ENCODE measurements at places on chromosomes 1 and 21. TPM values are rescaled to one million over a fixed set of nuclear protein-coding genes. Genes with fewer than 3 reads are reported as not detected.

GRCh38 chr1:64061430-64062104 lies 141.9 kb upstream of the UBE2U start:
- H3K4me3 ChIP-seq, result no peak overlapping the region
- no peaks in the 10 kb centered on the region for H3K36me3 ChIP-seq

DNA sequence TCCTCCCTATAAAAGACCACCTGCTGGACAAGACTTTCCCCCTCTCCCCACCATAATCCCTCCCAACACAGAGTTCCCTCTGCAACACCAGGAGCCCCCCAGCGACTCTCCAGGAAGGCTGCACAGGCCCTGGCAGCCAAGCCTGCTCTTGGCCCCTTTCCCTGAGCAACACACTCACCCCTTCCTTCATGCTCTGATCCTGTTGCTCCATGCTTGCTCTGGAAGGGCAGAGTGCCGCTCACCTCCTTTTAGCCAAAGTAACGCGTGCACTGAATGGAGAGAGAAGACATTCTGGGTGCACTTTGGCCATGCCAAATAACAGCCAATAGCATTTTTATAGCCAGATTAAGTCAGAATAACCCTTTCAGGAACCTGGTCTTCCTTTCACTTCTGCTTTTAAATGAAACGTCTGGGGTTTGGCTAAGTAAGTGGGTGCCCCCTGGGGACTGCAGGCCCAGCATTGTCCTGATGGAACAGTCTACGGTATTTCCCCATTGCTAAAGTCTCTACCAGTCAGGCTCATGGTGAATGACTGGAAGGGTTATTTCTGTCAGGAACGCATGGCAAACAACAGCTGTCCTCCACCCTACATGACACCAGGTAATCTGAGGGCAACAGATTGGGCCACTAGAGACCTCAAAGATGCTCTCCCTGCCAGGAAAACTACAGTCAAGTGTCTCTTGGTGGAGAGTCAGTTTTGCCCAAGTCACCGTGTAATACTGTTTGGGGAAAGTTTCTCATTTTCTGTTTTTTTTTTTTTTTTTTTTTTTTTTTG lies at the start of gene SLC2A5:
Gene SLC2A5 (minus strand): TSS at position 310 of the 775 bp plus-strand sequence. CDS start 99 bp downstream, at position 211.
- H3K4me3 ChIP-seq, result no peak within 1 kb of the TSS
- no peaks in the 10 kb centered on the region for H3K4me1 ChIP-seq
- H3K27ac ChIP-seq, result no peak within 1 kb of the TSS
- no peaks in the 10 kb centered on the region for H3K27me3 ChIP-seq

DNA sequence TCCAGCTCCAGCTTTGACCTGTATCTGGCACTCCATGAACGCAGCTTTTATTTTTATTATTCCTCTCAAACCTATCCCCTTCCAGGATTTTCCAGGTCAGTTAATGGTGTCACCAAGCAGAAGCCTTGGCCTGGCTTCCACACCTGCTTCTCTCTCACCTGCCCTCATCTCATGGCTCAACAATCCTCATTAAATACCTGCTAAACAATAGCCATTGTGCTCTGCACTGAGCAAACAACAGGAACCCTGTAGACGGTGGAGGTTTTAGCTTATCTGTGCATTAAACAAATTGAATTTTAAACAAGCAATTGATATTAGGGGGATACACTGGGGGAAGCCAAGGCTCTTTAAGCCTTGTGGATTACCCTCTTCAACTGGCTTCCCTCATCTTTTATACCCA lies 15.3 kb downstream of the PYCR2 start:
- no peaks in the 10 kb centered on the region for H3K36me3 ChIP-seq
- no peak overlapping the region for H3K27ac ChIP-seq
- H3K4me3 ChIP-seq, result no peak overlapping the region
- peaks cover 5% of the 10 kb centered on the region for H3K4me1 ChIP-seq

FAM151A gene
- total RNA-seq, result 0.12 TPM

RSPO1 gene
- not detected for total RNA-seq

DNA sequence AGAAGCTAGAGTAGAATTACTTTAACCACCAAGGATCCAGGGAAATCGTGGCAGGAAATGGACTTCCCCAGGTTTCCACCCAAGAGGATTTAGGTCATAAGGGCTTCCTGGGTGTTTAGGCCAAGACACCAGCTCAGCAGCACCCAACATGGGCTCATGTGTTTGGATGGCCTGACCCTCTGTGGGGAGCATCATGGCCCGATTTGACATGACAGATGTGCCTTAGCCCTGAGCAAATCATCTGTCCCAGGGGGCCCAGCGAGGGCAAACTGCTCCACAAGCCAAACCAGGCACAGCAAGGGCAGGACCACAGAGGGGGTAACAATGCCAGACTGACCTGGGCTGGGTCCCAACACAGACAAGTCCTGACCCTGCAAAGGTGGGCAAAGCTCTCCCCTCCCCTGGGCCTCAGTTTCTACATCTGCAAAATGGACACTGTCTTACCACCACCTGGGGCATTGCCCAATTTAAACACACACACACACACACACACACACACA lies 232.8 kb downstream of the MATN1 start:
- no peaks in the 10 kb centered on the region for H3K36me3 ChIP-seq
- H3K4me1 ChIP-seq, result no peaks in the 10 kb centered on the region
- no peaks in the 10 kb centered on the region for H3K27me3 ChIP-seq
- no peak overlapping the region for H3K4me3 ChIP-seq
- H3K27ac ChIP-seq, result no peak overlapping the region
- DNase-seq, result no peak

DNA sequence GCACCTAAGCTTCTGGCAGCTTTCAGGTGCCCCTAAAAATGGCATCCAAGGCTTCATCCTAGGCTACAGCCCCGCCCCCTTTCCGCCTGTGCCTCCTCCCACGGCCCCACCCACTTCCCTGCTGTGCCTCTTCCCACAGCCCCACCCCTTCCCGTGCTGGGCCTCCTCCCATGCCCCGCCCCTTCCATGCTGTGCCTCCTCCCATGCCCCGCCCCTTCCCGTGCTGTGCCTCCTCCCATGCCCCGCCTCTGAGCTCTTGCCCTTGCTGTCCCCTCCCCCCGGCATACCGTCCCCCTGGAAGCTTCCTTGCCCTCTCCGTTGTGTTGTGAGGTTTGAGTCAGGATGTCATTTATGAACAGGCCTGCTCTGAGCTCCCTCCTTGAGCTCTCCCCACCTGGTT lies 228.5 kb upstream of the AJAP1 start:
- H3K4me1 ChIP-seq, result no peaks in the 10 kb centered on the region
- H3K4me3 ChIP-seq, result no peak overlapping the region
- H3K36me3 ChIP-seq, result no peaks in the 10 kb centered on the region
- no peak for DNase-seq
- no peaks in the 10 kb centered on the region for H3K27me3 ChIP-seq

RHD gene
- total RNA-seq, result 0.22 TPM

- no peak overlapping the region for H3K27ac ChIP-seq
- no peaks in the 10 kb centered on the region for H3K36me3 ChIP-seq
- H3K4me3 ChIP-seq, result no peak overlapping the region
- H3K27me3 ChIP-seq, result no peaks in the 10 kb centered on the region
- DNase-seq, result no peak
- no peaks in the 10 kb centered on the region for H3K4me1 ChIP-seq
These were observed 176.6 kb downstream of the GRIK3 start for GRCh38 chr1:36857754-36858153.

DLGAP3 gene
- 0.13 TPM for total RNA-seq

POMGNT1 gene
- 26.9 TPM for total RNA-seq

GRCh38 chr1:173356191-173356762 lies 120.9 kb upstream of the PRDX6 start:
- no peak for DNase-seq
- no peaks in the 10 kb centered on the region for H3K27me3 ChIP-seq
- no peaks in the 10 kb centered on the region for H3K36me3 ChIP-seq
- H3K27ac ChIP-seq, result no peak overlapping the region

GRCh38 chr1:151175041-151175741 lies 590 bp downstream of the TMOD4 start:
- no peaks in the 10 kb centered on the region for H3K4me1 ChIP-seq
- DNase-seq, result no peak
- peaks cover 19% of the 10 kb centered on the region for H3K36me3 ChIP-seq
- no peaks in the 10 kb centered on the region for H3K27me3 ChIP-seq
- H3K27ac ChIP-seq, result no peak overlapping the region

B3GALT2 gene
- total RNA-seq, result 0.23 TPM

PALMD gene
- total RNA-seq, result 19.2 TPM

WNT3A gene
- total RNA-seq, result not detected

GRCh38 chr1:102861247-102861646 lies 247.1 kb downstream of the COL11A1 start:
- no peaks in the 10 kb centered on the region for H3K27me3 ChIP-seq
- H3K4me3 ChIP-seq, result no peak overlapping the region
- no peak for DNase-seq
- H3K36me3 ChIP-seq, result no peaks in the 10 kb centered on the region

DNA sequence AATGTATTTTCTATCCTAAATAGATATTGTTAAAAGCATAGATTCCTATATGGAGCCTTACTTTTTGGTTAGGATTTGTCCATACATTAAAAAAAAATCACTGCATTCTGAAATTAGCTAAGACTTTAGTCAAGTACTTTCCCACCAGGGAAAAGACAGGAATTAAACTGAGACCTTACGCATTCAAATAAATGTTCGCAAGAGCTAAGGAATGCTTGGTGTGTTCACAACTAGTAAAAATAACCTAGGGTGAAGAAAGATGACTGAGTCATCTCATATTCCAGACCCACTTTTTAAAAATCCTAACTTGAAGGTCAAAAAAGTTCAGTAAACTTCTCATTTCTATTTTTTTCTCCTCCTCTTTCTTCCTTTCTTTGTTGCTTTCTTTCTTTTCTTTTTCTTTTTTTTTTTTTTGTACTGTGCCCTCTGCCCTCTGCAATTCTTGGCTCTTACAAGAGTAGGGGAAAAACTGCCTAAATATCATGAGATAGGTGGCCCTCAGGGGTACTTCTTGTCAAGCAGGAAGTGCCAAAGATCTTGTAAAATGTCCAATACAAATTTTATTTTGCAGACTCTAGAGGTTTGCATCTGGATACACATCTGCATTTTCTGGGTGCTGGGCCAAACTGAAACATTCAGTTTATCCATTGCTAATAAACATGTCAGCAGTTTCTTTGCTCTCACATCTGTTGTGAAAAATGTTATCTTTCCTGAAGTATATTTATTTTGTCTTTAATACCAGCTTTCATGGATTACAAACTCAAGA lies 121.4 kb upstream of the GORAB start:
- no peak overlapping the region for H3K27ac ChIP-seq
- no peak overlapping the region for H3K4me3 ChIP-seq
- H3K36me3 ChIP-seq, result no peaks in the 10 kb centered on the region
- H3K4me1 ChIP-seq, result no peaks in the 10 kb centered on the region
- H3K27me3 ChIP-seq, result no peaks in the 10 kb centered on the region
- no peak for DNase-seq

- H3K27ac ChIP-seq, result no peak overlapping the region
- no peaks in the 10 kb centered on the region for H3K36me3 ChIP-seq
- H3K4me3 ChIP-seq, result no peak overlapping the region
- DNase-seq, result no peak
- H3K4me1 ChIP-seq, result no peaks in the 10 kb centered on the region
- H3K27me3 ChIP-seq, result no peaks in the 10 kb centered on the region
These were observed 53.9 kb upstream of the PTGFRN start for GRCh38 chr1:116855773-116856201.

Data from right lobe of liver (tissue), 6 donors.